Left lobe of liver (tissue), 2 donors: ENCODE measurements at places on chromosomes 7 and 10. TPM values are rescaled to one million over a fixed set of nuclear protein-coding genes. Genes with fewer than 3 reads are reported as not detected.

The SCART1 gene
- total RNA-seq: 0.53 TPM

DNA sequence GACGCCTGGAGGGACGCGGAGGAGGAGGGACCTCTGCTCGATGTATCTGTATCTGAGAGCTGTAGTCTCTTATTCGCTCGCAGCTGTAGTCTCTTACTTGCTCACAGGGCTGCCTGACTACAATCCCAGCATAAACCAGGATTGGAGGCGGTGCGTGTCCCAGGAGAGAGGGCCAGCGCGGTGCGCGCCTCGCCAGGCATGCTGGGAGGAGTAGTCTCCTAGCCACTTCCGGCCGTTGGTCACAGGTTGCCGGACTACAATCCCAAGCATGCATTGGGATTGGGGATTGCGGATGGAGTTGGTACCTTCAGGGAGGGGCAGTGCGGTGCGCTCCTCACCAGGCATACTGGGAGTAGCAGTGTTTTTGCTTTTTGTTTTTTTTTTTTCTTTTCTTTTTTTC, 421.7 kb upstream of the NUPR2 start:
- DNase-seq: no peak

GRCh38 chr7:26305869-26306665, 14.4 kb downstream of the SNX10 start:
- peak; percentile 73 for DNase-seq

- peak; percentile 69 for DNase-seq
Observed at GRCh38 chr10:126904818-126905701, at the start of gene DOCK1. DOCK1 (plus strand) TSS chr10:126905428; CDS start chr10:126905518, 90 bp downstream.

DNA sequence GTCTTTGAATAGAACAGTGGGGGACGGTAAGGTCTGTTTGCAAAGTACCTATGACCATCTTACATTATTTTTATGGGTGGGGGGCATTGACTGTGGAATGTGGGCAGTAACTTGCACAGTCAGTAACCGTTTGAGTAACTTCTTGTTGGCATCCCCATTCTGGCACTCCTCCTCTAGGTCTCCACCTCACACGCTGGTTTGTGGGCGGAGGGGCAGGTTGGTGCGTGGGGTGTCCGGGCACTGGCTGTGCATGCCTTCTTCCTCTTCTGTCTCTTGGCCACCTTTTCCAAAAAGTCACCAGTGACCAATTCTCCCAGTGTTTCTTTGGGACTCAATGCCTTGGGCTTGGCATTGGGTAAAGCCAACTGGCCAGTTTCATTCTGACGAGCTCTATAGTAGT, 43.6 kb downstream of the DNAJB6 start:
- DNase-seq: no peak

DNA sequence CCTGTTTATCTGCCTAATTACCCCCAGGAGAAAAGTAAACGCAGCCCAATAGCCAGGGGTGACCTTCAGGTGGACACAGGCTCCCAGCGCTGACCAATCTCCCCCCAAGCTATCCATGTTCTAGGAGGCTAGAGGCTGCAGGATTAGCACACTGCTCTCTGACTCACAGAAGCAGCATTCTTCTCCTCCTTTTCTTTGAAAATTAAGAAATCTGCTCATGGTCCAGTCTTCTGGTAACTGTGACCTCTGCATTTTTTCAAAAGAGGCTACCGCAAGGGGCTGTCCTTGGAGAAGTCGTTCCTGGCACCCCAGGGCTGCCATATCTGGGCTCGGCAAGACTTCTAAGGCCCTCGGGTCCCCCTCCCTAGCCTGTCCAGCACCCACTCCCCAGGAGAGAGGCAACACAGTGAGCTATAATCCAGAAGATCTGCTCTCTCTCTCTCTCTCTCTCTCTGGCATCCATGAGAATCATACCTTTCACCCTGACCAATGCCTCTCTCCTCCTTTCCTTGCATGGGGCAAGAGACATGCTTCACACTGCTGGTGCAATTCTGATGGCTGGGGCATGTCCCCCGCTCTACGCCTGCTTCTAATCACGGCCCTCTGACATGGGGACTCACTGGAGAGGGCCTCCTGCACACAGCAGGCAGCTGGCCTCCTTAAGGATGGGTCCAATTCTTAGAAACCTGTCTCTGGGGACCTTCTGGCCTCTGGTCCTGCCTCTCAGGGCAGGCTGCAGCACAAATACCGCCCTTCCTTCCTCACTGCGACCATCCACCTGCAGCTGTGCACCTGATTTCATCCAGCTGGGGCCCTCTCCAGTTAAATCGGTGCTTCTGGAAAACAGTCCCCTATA, 27.3 kb downstream of the ANXA11 start:
- DNase-seq: no peak

The MYOZ1 gene
- not detected for total RNA-seq

DNA sequence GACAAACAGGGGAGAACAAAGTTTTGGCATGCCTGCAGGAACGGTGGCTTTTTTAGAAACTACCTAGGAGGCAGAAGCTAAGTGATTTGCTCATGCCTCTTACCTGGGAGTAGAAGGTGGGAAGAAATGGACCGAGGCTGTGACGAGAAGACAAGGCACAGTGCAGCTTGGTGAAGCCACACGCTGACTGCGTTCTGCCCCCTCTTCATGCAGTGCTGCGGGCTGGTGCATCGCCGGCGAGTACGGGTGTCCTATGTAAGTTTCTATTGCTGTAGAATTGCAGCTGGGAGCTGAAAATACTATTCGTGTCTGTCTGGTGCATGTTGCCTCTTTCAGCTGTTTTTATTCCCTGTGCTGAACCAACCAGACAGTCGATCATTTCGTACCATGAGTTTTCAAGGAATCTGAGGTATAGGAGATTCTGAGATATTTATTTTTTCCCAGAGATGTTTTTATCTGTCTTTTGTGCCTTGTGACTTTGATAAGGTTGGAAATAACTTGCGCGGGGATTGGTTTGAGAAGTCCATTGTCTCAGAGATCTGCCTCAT, 120.9 kb downstream of the CACNB2 start:
- no peak for DNase-seq

DNA sequence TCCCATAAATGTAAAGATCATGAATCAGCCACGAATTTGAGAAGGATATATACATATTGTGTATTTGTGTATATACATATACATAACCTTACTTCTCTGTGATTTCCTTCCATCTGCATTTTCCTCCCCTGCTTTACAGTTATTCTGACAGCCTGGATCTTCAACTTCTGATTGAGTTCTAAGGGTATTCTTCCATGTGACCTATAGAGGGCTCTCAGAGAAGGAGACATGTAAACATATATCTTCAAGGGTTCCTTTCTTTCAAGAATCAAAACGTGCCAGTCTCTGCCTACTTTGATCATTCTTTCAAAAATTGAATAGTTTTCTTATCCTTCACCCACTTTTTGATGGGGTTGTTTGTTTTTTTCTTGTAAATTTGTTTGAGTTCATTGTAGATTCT, 453.7 kb upstream of the POT1 start:
- DNase-seq: no peak

GRCh38 chr10:28631896-28632583, 45.3 kb upstream of the BAMBI start:
- no peak for DNase-seq

DNA sequence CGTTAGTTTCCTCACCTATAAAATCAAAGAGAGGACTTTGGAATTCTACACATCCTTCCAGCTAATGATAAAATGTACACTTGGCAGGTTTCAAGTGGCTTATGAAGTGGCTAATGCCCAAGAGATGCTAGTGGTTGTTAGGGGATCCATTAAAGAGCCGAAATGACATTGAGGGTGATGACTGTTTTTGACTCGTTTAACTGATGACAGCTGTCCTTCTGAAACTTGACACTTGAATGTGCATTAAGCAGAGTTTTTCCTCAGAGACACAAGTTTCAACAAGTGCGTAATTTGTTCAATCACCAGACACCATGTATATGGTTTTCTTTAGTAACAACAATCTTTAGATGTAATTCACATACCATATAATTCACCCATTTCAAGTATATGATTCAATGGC, 1.6 kb upstream of the PRF1 start:
- DNase-seq: no peak

The FAM204A gene
- total RNA-seq: 18.2 TPM
